ENCODE measurements at places on chromosomes 12 and 14. TPM values are rescaled to one million over a fixed set of nuclear protein-coding genes. Genes with fewer than 3 reads are reported as not detected.

The DIO3 gene
- 3.3 TPM for total RNA-seq

The TSPAN19 gene
- total RNA-seq = 0.04 TPM

The PTMS gene
- 87.5 TPM for total RNA-seq

The DLK1 gene
- 377 TPM for total RNA-seq

- no peak overlapping the region for H3K27ac ChIP-seq
- no peak for DNase-seq
- no peak overlapping the region for H3K4me3 ChIP-seq
- H3K27me3 ChIP-seq = no peaks in the 10 kb centered on the region
Measured at GRCh38 chr12:58433959-58434358, 486.3 kb downstream of the LRIG3 start.

DNA sequence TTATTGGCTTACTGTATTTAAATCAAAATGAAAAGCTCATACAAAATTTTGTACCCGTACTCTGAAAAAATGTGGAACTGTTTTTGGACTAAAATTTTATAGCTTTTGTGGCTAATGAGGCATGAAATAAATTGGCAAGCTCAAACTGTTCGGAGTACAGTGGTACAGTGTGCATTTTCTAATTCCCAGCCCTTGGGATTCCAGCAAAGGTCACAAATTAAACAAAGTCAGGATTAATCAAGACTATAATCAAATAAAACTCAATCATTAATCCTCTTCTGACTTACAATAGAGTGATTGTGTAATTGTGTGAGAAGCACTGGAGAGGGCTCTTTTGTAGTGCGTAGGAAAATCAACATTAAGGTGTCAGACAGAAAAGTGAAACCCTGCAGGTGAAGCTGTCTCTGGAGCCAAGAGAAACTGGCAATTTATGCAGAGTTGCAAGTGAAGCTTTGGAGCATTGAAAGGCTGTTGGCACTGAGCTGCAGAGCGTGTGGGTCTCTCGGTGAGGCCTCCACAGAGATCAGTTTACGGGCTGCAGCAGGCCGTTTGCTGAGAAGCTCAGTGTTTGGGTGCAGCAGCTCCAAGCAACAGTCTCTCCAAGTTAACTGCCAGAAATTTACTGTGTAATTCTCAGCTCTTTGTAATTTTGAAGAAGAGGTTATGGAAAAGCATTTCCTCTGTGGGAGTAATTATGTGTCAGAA lies 275.9 kb downstream of the FBXL14 start:
- no peaks in the 10 kb centered on the region for H3K27me3 ChIP-seq
- H3K27ac ChIP-seq = peak overlapping the region; percentile 67
- peaks cover 7% of the 10 kb centered on the region for H3K4me1 ChIP-seq
- H3K4me3 ChIP-seq = no peak overlapping the region

GRCh38 chr12:65462484-65462883 lies 184.0 kb downstream of the MSRB3 start:
- peaks cover 3% of the 10 kb centered on the region for H3K36me3 ChIP-seq
- no peaks in the 10 kb centered on the region for H3K4me1 ChIP-seq

DNA sequence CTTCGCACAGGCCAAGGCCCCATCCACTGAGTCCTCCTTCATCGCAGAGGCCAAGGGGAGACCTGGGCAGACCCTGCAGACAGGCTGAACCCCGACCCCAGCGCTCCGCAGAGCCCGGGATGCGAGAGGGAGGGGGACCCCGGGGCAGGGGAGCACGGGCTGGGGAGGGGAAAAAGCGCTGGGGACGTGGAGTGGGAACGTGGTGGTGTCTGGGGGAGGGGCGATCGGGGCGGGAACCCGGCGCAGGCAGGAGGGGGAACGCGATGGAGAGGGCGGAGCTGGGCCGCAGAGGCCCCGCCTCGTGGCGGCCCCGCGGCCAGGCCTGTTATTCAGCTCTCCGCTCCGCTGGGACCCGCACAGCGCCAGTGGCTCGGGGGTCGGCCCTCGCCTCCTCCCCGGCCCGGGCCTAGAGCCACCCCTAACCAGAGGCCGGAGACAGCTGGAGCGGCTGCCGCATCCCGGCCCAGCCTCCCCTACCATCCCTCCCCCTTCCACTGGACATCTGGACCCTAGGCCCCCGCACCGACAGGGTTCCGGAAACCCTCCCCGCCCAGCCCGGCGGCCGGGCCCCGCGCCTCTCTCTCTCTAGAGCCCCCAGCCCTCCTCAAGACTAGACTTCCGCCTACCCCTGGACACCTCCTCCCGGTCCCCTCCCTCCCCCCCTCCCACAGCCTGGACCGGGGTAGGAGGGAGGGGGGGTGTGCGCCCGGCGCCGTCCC lies at the start of gene ARHGEF25:
ARHGEF25 (plus strand) TSS at position 328 of the 719 bp plus-strand sequence. CDS start 460 bp downstream, outside the sequence.
- peak; percentile 97 for DNase-seq
- peaks cover 40% of the 10 kb centered on the region for H3K27me3 ChIP-seq
- peaks cover 51% of the 10 kb centered on the region for H3K36me3 ChIP-seq
- H3K27ac ChIP-seq = peak within 1 kb of the TSS; percentile 87
- H3K4me3 ChIP-seq = peak within 1 kb of the TSS; percentile 63

DNA sequence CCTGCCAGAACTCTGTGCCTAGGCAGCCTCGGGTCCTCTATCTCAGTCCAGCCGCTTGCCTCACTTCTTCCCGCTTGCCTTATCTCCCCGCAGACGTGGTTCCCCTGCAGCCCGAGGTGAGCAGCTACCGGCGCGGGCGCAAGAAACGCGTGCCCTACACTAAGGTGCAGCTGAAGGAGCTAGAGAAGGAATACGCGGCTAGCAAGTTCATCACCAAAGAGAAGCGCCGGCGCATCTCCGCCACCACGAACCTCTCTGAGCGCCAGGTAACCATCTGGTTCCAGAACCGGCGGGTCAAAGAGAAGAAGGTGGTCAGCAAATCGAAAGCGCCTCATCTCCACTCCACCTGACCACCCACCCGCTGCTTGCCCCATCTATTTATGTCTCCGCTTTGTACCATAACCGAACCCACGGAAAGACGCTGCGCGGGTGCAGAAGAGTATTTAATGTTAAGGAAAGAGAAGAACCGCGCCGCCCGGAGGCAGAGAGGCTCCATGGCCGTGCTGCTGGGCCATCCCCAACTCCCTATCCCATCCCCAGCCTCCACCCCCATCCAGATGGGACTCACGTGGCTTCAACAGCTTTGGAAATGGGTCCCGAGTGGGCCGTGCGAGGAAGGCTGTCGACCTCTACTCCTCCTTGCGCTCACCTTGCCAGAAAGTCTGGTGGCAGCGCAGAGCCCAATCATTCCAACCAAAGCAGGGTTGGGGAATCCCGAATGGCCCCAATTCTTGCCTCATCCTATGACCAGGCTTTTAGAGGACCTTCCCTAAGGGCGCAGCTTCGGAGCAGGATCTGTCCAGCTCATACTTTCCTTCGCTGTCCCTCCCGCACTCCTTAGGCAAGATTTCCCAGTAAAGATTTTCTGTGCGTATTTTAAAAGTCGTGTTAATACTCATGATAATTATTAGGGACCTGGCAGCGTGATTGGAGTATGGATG lies 6.5 kb downstream of the HOXC13 start:
- no peaks in the 10 kb centered on the region for H3K36me3 ChIP-seq
- no peak overlapping the region for H3K27ac ChIP-seq
- peaks cover 91% of the 10 kb centered on the region for H3K27me3 ChIP-seq
- no peak overlapping the region for H3K4me3 ChIP-seq
- no peak for DNase-seq

- no peaks in the 10 kb centered on the region for H3K27me3 ChIP-seq
- H3K4me3 ChIP-seq = no peak overlapping the region
- no peak for DNase-seq
Measured at GRCh38 chr14:61555056-61555838, 140.1 kb upstream of the HIF1A start.

DNA sequence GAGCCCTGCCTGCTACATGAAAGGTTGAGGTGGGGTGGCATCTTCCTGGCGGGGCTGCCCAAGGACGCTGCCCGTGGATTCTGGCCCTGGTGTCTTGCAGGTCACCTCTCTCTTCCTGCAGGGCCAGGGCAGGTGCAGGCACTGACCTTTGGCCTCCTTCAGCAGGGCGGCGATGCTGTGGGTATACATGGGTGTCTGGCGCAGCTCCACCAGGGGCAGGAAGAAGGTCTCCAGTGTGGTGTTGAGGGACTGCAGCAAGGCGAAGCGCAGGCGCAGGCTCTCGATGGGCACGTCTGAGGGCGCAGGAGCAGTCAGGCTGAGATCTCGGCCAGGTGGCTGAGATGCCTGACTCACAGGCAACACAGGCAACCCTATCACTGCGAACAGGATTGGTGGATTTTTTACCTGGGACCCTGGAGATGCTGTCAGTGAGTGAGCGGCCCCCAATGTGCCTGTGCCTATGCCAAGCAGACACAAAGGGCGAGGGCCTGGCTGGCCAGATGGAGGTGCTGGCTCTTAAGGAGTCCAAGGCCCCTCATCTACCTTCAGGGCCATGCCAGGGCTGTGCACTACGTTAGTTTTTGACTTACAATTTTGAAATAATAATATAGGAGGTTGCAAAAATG lies 45.7 kb downstream of the TRAFD1 start:
- H3K27ac ChIP-seq = no peak overlapping the region
- H3K36me3 ChIP-seq = peaks cover 77% of the 10 kb centered on the region
- H3K27me3 ChIP-seq = no peaks in the 10 kb centered on the region
- no peaks in the 10 kb centered on the region for H3K4me1 ChIP-seq

- H3K36me3 ChIP-seq = no peaks in the 10 kb centered on the region
- peaks cover 2% of the 10 kb centered on the region for H3K4me1 ChIP-seq
- H3K27ac ChIP-seq = no peak overlapping the region
- no peak overlapping the region for H3K4me3 ChIP-seq
Measured at GRCh38 chr12:8629486-8630033, 16.9 kb upstream of the AICDA start.

- H3K4me3 ChIP-seq = no peak overlapping the region
- H3K4me1 ChIP-seq = peaks cover 23% of the 10 kb centered on the region
- H3K36me3 ChIP-seq = peaks cover 45% of the 10 kb centered on the region
Measured at GRCh38 chr14:52014601-52015267, 25.4 kb downstream of the RTRAF start.

- H3K36me3 ChIP-seq = no peaks in the 10 kb centered on the region
- H3K4me3 ChIP-seq = no peak overlapping the region
- no peaks in the 10 kb centered on the region for H3K27me3 ChIP-seq
- DNase-seq = no peak
- H3K27ac ChIP-seq = no peak overlapping the region
- no peaks in the 10 kb centered on the region for H3K4me1 ChIP-seq
Measured at GRCh38 chr12:77584860-77585259, 245.8 kb upstream of the NAV3 start.

DNA sequence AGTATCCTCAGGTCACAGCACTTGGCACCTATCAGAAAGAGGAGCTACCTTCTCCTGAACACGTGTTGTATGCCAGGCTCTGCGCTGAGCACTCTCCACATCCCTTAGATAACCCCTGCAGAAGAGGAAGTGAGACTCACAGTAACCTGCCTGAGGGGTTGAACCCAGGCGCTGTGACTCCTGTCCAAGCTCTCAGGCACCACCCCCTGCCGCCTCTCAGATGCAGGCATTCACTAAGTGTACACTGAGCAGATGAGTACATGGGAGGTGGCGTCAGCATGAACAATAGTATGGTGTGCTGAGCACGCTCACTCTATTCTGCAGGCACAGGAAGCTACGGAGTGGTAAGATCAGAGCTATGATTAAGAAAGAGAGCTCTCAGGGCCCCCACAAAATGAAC lies 21.0 kb upstream of the RIC8B start:
- H3K4me3 ChIP-seq = no peak overlapping the region
- peaks cover 9% of the 10 kb centered on the region for H3K4me1 ChIP-seq
- H3K27ac ChIP-seq = no peak overlapping the region
- DNase-seq = no peak
- H3K36me3 ChIP-seq = no peaks in the 10 kb centered on the region
- no peaks in the 10 kb centered on the region for H3K27me3 ChIP-seq

DNA sequence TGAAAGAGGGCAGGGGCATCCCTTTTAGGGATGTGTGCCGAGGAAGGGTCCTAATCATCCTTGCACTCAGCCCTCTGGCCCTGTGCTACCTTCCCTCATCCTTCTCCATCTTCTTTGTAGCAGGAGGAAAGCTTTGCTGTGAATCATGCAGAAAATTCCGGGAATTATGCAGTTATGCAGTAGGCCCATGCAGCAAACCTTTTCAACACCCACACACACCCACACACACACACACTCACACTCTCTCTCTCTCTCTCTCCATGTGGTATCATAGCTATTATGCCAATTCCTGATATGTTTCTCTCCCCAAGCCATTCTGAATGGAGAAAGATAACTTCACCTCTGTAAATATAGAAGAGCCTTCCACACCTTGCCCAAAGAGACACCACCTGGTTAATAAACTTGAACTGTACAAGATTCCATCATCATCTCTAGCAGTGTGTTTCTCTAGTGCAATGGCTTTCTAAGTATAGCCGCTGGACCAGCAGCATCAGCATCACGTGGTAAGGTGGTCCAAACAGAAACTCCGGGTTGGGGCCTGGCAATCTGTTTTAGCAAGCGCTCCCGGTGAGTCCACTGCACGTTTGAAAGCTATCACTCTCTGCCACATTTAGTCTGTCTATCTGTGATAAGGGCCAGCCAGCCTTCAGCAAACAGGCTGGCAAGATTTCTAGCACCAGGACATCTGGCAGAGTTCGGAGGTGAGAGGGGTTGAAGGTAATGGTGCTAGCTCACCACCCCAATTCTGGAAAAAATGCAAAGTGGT lies 57.6 kb downstream of the MDM2 start:
- no peak overlapping the region for H3K27ac ChIP-seq
- H3K36me3 ChIP-seq = no peaks in the 10 kb centered on the region
- no peaks in the 10 kb centered on the region for H3K4me1 ChIP-seq
- no peaks in the 10 kb centered on the region for H3K27me3 ChIP-seq
- DNase-seq = no peak
- no peak overlapping the region for H3K4me3 ChIP-seq

- H3K27me3 ChIP-seq = no peaks in the 10 kb centered on the region
- peak; percentile 35 for DNase-seq
- no peak overlapping the region for H3K4me3 ChIP-seq
- H3K36me3 ChIP-seq = no peaks in the 10 kb centered on the region
- H3K4me1 ChIP-seq = no peaks in the 10 kb centered on the region
- H3K27ac ChIP-seq = no peak overlapping the region
Measured at GRCh38 chr12:24728366-24728765, 220.5 kb downstream of the BCAT1 start.

GRCh38 chr14:103880348-103881267 lies 33.2 kb upstream of the PPP1R13B start:
- H3K36me3 ChIP-seq = no peaks in the 10 kb centered on the region
- peaks cover 2% of the 10 kb centered on the region for H3K27me3 ChIP-seq
- no peak overlapping the region for H3K4me3 ChIP-seq

- no peak overlapping the region for H3K4me3 ChIP-seq
- DNase-seq = no peak
- no peaks in the 10 kb centered on the region for H3K27me3 ChIP-seq
- no peak overlapping the region for H3K27ac ChIP-seq
- no peaks in the 10 kb centered on the region for H3K4me1 ChIP-seq
- no peaks in the 10 kb centered on the region for H3K36me3 ChIP-seq
Measured at GRCh38 chr12:82008251-82008650, 249.1 kb upstream of the PPFIA2 start.

DNA sequence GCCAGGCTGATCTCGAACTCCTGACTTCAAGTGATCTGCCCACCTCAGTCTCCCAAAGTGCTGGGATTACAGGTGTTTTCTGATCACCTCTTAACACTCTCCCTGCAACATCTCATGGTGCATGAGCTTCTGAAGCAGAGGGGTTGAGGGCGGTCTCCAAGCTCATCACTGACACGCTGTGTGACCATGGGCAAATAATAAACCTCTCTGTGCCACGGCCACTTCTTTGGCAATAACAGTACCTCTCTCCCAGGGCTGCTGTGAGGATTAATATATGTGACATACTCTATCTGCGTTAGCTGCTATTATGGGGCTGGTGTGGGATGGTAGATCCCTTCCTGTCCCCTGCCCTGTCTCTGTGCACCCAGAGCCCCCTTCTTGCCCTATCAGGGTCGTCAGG lies 62.9 kb upstream of the LHX5 start:
- no peak for DNase-seq
- H3K27ac ChIP-seq = no peak overlapping the region
- H3K4me1 ChIP-seq = no peaks in the 10 kb centered on the region
- H3K36me3 ChIP-seq = no peaks in the 10 kb centered on the region

- no peak overlapping the region for H3K4me3 ChIP-seq
- peak; percentile 26 for DNase-seq
- H3K4me1 ChIP-seq = peaks cover 2% of the 10 kb centered on the region
- no peak overlapping the region for H3K27ac ChIP-seq
Measured at GRCh38 chr12:41917938-41918341, 226.7 kb downstream of the GXYLT1 start.

Measured in muscle of leg (tissue), 16 donors.